ENCODE measurements at places on chromosomes 12 and 14.
A peak's percentile ranks its signal among the peaks of the same experiment; 100 is the strongest.

- DNase-seq, result no peak
These were observed 253.3 kb downstream of the ATXN7L3B start for GRCh38 chr12:74790931-74791330.

GRCh38 chr12:48969160-48969771, 2.3 kb downstream of the WNT10B start:
- no peak for DNase-seq

DNA sequence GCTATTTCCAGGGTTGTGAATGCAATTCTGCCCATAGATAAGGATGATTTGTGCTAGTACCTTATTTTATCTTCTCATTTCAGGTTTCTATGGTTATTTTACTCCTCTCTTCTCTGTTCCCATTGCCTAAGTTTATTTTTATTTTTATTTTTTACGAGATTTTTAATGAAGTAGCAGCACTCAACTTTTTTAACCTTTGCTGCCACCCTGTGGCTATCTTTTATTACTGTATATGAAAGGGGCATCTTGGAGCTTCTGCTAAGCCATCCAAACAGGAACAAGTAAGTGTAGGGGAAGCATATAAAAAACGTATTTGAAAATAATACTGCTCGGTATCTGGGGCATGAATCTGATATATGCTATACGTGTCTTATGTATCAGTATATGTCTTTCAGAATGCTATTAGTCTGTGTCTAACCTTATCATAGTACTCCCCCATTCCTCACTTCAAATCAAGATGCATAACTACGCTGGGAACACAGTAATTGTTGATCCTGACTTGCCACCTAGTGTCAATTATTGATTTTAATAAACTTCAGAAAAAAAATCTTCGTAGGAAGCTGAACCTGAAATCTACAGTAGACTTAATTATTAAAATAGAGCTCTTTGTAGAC, 60.3 kb downstream of the KLRG1 start:
- peak; percentile 62 for DNase-seq

DNA sequence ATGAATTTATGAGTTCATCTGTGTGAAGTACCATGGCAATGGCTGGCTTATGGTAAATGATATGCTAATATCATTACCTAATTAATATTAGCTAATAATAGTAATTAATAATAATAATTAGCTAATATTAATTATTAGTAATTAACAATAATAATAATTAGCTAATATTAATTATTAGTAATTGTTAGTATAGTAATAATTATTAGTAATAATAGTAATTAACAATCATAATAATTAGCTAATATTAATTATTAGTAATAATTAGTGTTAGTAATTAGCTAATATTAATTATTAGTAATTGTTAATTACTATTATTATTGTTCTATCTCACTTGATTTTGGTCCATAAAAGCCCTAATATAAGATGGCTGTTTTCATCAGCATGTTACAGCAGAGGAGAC, 19.8 kb downstream of the RERG start:
- DNase-seq, result no peak

- no peak for DNase-seq
These were observed 83.5 kb downstream of the PAPOLA start for GRCh38 chr14:96585672-96586013.

GRCh38 chr12:130716969-130717366, 869 bp upstream of the RIMBP2 start:
- no peak for DNase-seq

DNA sequence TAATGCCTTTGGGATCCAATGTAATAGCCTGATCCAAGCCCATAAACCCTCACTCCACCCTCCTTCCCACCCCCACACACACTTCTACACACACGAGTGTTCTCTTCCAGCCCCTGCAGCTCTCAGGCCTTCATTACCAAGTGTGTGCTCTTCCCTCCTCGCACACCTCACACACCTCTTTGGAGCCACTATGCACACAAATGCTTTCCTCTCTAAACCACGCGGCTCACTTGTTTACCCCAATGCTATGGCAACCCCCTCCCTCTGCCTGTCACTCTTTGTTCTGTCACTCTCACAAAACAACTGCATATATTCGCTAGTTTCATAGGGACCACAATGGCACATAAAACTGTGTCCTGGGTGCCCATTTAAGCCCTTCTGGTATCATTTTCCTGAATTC, 35.1 kb downstream of the PPP2R5E start:
- DNase-seq, result no peak

DNA sequence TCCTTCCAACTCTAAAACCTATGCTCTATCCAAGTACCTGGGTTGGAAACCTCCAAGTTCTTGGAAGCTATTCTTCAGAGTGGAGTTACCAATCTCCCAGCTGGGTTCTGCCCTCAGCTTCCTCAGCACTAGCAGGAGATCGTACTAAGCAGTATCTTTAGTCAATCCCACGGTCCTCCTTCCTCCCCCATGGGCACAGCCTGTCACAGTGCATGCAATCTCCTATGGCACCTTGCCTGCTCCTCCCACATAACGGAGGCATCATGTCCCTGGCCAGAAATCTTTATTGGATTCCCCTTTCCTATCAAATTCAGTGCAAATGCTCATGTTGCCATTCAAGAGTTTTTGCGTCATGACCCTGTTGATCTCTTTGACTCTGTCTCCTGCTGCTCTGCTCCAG, 5.4 kb upstream of the LPAR5 start:
- DNase-seq, result no peak

GRCh38 chr12:11981121-11981733, 89.5 kb upstream of the BCL2L14 start:
- peak; percentile 63 for DNase-seq

DNA sequence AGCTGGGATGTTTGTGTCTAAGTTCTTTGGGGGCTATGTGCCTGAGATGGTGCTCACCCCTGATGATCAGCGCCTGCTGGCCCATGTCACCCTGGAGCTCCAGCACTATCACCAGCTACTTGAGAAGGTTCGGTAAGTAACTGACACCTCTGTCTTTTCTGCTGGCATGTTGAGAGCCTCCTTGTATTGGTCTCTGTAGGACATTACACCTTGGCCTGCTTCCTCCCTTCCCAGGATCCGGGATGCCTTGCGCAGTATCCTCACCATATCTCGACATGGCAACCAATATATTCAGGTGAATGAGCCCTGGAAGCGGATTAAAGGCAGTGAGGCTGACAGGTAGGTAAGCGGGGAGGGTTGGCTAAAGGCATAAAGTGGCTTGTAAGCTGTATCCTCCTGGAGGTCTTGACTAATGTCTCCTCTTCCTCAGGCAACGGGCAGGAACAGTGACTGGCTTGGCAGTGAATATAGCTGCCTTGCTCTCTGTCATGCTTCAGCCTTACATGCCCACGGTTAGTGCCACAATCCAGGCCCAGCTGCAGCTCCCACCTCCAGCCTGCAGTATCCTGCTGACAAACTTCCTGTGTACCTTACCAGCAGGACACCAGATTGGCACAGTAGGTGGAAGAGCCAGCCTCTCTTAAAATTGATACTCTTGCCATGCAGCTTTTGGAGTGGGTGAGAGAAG, 5.5 kb downstream of the DDIT3 start:
- DNase-seq, result no peak

- no peak for DNase-seq
These were observed 40.1 kb upstream of the BCL11B start for GRCh38 chr14:99312106-99312505.

- no peak for DNase-seq
These were observed 381.5 kb downstream of the ALG10 start for GRCh38 chr12:34403706-34404376.

- no peak for DNase-seq
These were observed 11.1 kb upstream of the NDUFA12 start for GRCh38 chr12:95014554-95014953.

GRCh38 chr14:69387311-69387710, 10.8 kb downstream of the ERH start:
- DNase-seq, result no peak

DNA sequence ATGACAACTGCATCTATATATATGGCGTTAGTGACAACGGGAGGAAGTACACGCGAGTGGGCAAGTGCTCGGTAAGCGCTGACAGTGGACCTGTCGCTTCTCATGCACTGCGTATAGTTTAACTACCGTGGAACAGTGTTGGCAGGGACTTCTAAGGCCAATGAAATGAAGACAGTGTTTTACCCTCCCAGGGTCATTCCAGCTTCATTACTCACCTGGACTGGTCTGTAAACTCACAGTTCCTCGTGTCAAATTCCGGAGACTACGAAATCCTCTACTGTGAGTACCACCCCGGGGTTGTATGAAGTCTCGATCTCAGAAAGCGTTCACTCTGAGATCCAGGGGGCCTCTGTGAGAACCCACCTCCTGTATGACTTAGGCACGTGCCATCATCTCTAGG, 129.2 kb upstream of the EVL start:
- peak; percentile 54 for DNase-seq

- no peak for DNase-seq
These were observed 3.9 kb upstream of the GPR84 start for GRCh38 chr12:54368025-54368708.

Data from ELR (cell line).